Stimulated activated CD8-positive, alpha-beta memory T cell treated with anti-CD3 and anti-CD28 coated beads, Interleukin-4, amount 100 ng/mL, for 1 hour (primary cell): ENCODE measurements at places on chromosomes 3 and 15.

- no peak for DNase-seq
Measured at GRCh38 chr15:71999807-72000206, 118.1 kb downstream of the MYO9A start.

DNA sequence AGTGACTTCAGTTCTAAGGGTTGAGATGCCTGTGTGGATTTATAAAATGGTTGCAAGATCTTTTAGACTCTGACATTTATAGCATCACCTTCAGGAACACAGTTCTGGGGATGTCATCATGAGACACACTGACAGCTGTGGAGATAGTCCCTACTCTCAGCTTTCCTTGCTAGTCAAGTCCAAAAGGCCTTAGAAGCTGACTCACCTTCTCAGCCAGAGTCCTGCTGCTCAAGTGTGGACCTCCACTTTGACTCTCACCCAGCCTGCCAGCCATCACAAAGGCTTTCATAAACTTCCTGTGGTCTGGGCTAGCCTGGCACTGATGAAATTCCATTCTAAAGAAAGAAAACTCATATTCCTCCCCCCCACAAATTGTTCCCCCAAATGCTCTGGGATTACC lies 44.8 kb downstream of the TMEM39A start:
- DNase-seq: no peak

DNA sequence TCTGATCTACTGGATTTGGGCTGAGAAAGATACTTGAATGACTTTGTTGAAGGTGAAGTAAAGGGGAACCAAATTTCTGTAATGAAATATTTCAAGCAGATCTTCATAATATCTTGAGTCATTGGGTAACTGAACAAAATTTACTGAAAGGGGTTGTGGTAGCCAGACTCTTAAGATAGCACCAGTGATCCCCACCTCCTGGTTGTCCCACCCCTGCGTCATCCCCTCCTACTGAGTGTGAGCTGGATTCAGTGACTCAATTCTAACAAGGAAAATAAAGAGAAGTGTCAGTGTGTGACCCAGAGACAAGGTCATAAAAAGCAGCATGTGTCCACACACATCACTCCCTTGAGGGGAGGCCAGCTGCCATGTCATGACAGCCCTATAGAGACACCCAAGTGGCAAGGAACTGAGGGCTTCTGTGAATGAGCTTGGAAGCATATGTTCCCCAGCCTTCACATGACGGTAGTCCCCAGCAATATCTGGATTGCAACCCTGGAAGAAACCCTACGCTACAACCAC lies 107.1 kb downstream of the MECOM start:
- no peak for DNase-seq

GRCh38 chr3:81164806-81165205 lies 596.6 kb downstream of the GBE1 start:
- DNase-seq: no peak

GRCh38 chr3:72950372-72950771 lies 46.2 kb upstream of the PPP4R2 start:
- no peak for DNase-seq

GRCh38 chr15:72195101-72195511 lies 2.5 kb downstream of the GRAMD2A start:
- no peak for DNase-seq

GRCh38 chr3:157820157-157820517 lies 286.1 kb downstream of the SHOX2 start:
- no peak for DNase-seq

- no peak for DNase-seq
Measured at GRCh38 chr15:34373951-34374350, 7.0 kb upstream of the LPCAT4 start.

DNA sequence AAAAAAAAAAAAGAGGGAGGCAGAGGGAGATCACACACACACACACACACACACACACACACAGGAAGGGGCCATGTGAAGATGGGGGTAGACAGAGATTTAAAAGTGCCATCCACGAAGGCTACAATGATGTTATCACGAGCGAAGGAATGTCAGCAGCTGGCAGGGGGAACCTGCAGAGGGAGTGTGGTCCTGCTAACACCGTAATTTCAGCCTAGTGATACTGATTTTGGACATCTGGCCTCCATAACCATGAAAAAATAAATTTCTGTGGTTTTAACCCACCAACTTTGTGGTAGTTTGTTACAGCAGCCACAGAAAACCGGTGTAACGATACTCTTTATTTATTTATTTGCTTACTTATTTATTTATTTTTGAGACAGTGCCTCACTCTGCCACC lies 76.0 kb downstream of the TMCO5A start:
- no peak for DNase-seq

DNA sequence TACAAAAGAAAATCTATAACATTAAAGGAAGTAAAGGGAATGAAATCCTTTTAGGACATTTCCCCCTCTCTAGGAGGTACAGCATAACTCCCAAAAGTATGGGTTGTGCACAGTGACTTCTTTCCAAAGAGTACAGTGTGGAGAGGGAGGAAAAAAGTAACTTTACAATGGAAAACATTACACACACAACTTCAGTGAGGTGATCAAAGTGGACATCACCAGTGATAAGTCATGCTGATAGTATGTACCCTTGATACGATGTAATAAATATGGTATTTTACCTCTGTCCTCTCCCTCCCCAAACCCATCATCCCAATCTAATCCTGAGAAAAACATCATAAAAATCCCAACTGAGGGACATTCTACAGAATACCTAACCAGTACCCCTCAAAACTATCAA lies 10.8 kb downstream of the PLD1 start:
- no peak for DNase-seq

- DNase-seq: no peak
Measured at GRCh38 chr15:39720621-39721611, 61.7 kb downstream of the FSIP1 start.

GRCh38 chr15:66580643-66581042 lies 14.8 kb upstream of the LCTL start:
- DNase-seq: no peak

DNA sequence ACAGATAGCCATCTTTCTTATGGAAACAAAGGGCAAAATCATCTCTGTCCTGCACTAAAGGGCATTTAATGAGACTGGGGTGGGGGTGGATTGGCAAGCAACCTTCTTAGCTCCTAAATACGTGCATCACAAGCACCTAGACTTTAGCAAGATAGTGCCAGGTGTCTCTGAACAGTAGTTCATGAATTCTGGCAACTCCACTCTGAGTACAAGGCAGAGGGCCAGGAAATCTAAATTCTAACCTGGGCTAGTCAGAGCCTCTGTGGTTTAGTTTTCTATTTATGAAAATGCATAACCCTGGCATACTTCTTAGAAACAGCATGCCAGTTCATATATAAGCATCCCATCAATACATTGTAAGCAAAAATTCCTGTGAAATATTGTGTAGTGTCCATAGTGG lies 788.5 kb downstream of the MCTP2 start:
- no peak for DNase-seq

DNA sequence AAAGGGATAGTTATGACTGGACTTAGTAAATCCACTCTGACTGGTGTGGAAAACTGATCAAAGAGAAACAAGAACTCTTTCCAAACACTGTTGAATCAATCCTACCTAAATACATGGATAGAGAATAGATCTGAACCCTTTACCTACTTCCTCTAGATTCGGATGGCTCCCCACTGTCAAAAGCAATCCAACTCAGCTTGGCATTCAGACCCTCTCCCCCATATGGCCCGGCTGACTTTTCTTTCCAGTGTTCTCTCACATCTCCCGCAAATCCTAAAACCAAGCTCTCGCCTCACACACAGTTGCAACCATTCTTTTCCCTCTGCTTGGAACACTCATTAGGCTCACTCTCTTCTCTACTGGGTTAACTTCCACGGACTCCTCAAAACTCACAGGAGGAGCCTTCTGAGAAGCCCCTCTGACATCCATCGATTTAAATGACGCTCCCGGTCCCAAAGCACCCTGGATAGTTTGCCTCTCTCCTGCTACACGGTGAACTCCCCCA lies 639 bp downstream of the SPICE1 start:
- DNase-seq: no peak

GRCh38 chr15:89740137-89740536 lies 10.9 kb downstream of the MESP1 start:
- peak; percentile 17 for DNase-seq

DNA sequence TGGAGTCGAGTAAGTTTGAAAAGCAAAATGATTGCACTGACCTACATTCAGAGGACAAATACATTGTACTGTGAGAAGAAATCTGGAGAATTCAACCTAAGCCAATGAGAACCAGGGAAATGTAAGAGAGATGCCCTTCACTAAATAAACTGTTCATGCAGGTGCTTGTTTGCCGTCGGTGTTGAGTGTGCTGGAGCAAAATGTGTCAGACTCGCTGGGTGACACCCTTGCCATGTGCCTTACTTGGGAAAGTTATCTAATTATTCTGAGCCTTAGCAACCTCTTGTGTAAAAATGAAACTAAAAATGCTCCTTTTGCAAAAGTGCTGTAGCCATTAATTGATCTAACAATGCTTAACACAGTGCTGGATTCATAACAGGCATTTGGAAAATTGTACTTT lies 140.4 kb downstream of the GABRB3 start:
- DNase-seq: no peak

DNA sequence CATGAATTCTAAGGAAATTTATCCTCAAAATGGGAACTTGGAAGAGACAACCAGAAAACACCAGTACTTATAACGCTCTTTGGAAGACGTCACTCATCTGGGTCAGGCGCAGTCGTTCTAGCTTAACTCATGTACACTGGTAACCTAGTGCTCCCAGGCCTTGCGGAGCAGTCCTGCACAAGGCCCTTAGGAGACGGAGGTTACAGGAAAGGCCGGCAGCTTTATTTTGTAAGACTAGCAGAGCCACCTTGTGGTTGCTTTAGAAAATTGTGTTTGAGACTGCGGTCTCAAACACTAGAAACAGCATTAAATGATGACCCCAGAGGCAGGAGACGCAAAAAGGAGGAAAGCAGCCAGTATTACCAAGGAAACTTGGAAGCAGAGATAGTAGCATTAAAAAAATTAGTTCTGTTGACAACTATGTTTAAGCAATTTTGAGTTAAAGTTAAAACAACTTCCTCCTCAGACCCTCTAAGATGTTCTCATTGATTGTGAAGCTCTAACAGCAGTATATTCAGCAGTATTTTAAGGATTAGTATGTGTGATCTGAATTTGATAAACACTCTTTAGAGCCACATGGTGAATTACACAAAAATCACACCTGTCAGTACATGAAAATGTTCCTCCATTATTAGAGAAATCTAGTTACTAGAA lies 141.9 kb upstream of the C2CD4B start:
- DNase-seq: no peak

DNA sequence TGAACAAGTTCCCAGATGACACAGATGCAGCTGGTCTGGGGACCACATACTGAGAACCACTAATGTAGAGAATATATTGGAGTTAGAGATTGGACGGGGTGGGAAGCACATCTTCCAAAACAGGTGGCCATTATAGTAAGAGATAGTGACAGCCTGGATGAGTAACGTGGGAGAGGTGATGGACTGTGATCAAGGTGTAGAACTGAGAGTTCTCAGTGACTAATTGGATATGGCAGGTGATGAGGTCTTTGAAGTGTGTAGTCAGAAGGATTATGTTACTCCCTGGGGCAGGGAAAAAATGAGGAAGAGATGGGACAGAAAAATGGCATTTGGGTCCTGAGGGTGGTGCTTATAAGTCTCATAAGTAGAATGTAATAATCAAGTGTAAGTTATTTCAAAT lies 66.6 kb downstream of the KCNMB2 start:
- no peak for DNase-seq

- no peak for DNase-seq
Measured at GRCh38 chr3:27345959-27346865, 23.0 kb downstream of the NEK10 start.
